ENCODE measurements at places on chromosomes 4 and X.

DNA sequence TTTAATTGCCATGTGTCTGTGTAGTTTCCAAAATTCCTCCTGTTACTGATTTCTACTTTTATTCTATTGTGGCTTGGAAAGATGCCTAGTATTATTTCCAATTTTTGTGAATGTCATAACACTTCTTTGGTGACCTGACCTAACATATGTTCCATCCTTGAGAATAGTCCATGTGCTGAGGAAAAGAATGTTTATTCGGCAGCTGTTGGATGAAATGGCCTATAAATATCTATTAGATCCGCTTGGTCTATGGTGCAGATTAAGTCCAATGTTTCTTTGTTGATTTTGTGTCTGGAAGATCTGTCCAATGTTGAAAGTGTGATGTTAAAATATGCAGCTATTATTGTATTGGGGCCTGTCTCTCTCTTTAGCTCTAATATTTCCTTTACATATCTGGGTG is 219.2 kb upstream of the HDX start:
- no peak for DNase-seq

DNA sequence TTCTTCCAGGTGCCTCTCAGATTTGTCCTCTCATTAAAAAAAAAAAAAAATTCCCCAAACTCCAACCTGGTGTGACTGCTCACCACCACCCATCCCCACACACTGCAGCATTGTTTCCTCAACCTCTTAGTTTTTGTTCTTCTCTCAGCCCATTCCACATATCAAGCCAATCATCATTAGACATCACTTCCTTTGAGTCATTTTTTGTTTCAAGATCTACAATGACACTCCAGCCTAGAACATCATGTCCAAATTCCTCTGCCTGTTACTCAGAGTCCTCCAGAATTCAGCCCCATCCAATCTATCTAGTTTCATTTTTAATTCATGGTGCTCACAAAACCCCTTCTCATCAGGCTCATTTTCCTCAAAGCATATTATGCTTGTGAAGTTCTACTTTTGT is 262.5 kb upstream of the TEX13A start:
- DNase-seq = peak; percentile 0

- DNase-seq = no peak
These were observed 4.0 kb downstream of the TMEM164 start for GRCh38 chrX:110006821-110007375.

DNA sequence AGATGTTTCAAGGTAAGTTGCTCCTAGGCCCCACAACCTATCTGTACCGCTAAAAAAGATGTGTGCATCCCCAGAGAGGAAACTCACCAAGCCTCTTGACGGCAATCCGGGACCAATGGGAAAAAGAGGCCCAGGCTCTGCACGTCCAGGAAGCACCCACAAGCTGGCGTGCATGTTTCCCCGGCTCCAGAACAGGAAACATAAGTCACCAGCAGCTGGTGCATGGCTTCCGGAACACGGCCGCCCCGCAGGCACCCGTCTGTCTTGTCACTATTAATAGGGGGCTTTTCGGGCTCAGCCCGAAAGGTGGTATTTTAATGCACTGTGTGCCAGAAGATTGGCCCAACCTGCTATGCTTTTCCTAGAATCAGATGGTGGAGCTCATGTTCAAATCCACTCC is 22.2 kb downstream of the CRMP1 start:
- DNase-seq = peak; percentile 59

DNA sequence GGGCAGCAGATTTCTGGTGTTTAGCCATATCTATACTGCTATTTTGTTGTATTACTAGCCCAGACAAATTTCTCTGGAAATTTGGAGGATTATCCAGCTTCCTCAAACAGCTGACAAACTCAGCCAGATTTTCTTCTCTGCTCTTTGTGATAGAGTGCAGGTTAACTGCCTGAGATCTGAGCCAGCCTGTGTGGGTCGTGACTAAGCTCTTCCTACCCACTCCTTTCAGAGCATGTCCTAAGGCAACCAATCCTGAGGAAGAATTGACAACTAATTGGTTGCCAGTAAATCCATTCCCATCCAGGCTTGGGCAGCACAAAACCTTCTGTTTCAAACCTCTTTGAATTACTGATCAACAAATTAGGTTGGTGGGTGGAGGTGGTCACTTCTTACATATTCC is 2.5 kb upstream of the GABRA2 start:
- no peak for DNase-seq

DNA sequence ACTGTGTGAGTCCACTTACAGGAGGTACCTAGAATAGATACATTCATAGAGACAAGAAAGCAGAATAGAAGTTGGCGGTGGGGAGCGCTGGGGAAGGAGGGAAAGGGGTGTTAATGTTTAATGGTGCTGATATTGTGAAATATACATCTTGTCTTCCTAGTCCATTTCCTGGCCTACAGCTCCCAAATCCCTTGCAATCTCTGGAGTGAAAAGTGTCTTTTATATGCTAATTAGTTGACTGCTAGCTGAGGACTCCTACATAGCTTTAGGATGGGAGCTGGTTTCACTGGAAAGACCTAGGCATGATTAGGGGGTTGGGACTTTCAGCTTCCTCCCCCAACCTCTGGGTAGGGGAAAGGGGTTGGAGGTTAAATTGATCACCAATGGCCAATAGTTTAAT is 36.0 kb downstream of the FUNDC1 start:
- no peak for DNase-seq

GRCh38 chr4:54541426-54542118 is 116.2 kb upstream of the KIT start:
- DNase-seq = no peak

DNA sequence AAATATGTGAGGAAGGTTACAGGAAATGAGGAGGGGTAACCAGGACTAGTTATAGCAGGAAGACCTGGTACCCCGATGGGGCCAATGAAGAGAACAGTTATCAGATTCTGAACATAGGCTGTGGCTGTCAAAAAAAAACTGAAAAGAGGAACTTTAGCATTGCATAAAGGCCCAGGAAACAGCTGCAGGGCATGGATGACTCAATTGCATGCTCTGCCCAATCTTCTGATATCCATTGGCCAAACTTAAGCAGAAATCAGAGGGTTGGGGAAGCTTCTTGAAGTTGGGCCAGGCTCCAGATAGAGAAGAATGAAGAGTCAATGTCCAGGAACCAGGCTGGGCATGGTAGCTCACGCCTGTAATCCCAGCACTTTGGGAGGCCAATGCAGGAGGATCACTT is 1222.4 kb upstream of the PRKX start:
- DNase-seq = no peak

DNA sequence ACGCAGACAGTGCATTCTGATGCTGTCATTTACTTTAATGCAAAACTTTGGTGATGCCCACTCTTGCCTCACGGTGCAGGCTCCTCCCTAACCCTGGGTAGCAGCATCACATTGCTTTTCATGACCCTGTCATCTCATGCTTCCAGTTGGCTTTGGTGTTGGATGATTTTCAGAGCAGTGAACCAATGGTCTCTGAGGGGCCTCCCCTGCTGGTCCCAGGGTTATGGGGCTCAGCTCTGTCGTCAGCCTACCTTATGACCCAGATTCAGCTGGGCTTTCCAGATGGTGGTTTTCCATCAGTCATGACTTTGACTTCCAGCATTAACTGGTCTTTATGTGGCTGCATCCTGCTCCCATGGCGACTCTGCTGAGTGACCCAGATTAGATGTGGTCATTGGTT is 56.0 kb downstream of the NOP14 start:
- no peak for DNase-seq

- DNase-seq = no peak
These were observed 69.7 kb upstream of the MSANTD1 start for GRCh38 chr4:3179126-3179706.

DNA sequence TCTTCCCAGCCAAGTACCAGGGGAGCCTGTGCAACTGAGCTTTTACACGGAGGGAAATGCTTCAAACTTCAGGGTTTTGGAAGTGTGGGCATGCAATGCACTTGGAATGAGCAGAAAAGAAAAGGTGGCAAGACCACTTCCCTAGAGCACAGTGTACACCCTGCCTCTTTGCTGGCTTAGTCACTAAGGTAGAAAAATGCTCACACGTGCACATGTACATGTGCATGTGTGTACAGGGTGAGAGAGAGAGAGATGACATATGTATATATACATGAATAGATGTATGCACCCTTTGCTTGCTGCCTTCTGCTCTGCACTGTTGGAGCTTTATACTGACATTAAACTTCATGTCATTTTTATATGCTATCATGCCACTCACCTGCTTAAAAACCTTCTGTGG is 7.9 kb upstream of the KLF3 start:
- DNase-seq = no peak
